ENCODE measurements at places on chromosomes 11 and 22.

DNA sequence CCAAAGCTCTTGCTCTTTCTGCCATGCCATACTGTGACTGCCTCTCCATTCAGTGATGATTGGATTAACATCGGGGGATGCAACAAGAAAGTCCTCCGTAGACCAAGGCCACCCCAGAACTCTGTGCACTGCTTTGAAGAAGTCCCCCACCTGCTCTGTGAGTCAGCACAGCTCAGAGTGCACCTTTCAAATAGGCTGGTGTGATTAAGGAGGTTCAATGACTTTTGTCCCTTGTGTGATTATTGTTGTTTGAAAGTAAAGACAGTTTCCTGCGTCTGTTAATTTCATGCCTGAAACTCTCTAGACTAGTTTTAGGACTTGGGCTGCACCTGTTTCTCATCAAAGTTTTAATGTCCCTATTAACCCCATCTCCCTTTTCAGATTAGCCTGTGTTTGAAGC, 33.0 kb upstream of the DBX1 start:
- DNase-seq, result no peak

DNA sequence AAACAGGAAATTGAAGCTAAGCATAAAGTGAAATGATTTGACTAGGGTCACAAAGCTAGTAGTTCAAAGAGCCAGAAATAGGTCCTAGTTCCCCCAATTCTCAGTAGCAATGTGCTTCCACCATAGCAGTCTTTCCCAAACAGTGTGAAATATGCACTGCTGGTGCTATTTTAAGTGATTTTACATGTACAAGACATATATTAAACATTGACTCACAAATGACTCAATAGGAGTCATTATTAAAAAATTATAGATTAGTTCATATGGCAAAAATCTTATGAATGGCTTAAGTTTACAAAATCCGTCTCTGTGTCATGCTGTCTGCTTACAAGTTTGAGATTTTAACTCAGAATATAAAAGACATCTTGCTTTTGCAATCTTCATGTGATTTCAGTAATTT, 21.4 kb downstream of the KIF18A start:
- DNase-seq, result no peak

DNA sequence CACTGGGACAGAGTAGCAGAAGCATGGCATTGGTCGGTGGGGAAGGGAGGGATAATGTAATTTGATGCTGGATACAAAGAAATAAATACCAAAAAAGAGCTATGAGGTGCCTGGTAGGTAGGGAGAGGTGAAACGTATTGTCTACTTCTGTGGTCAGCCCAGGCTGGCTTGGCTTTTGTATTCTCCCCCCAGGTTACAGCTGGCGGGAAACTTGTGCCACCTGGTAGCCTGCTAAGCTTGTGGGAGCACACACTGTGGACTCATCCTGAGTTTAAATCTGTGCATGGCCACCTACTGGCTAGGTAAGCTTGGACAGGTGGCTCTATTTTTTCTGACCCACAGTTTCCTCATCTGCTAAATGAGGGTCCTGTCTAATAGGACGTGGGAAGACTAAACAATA, 165.2 kb upstream of the E2F8 start:
- DNase-seq, result no peak

DNA sequence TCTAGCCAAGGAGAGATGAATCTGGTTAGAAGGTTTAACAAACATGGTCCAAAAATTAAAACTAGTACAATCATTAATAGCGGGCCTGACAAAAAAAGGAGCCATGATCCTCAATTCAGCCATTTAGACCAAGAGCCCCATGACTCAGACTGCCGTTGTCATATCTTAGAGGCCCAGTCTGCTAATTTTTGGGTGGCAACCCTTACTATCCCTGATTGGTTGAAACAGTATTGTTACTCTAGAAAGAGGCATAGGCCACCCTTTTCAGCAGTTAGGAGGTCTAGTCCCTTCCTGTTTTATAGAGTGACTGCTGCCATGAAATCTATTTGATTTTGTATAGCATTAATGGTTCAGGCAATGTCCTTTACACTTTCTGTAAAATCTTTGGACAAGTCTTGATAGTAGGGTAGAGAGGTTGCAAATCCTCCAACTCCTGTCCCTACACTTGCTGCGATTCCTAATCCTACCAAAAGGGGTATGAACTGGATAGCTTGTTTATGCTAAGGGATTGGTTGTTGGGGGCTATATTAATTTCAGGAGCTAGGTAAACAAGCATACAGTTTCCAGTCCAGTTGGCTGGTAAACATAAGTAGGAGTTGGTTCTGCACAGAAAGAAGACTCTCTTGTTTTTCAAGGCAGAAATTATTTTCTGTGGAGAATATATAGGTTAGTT, 1056.3 kb upstream of the CNTN5 start:
- no peak for DNase-seq

DNA sequence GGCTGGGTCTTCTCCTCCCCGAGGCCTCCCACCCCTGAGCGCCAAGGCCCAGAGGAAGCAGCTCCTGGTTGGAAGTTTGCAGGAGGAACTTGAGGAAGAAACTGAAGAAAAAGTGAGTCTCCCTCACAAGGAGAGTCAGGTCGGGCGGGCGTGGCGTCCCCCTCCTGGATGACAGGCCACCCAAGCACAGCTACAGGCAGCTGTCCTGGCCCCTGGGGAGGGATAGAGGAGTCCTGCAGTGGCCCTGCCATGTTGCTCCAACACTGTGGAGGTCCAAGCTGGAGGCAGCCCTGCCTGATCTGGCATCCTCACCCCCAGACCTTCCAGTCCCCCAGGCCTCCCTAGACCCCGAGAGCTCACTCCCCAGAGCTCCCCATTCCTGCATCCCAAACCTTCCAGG, 1150.1 kb downstream of the BRD1 start:
- no peak for DNase-seq

DNA sequence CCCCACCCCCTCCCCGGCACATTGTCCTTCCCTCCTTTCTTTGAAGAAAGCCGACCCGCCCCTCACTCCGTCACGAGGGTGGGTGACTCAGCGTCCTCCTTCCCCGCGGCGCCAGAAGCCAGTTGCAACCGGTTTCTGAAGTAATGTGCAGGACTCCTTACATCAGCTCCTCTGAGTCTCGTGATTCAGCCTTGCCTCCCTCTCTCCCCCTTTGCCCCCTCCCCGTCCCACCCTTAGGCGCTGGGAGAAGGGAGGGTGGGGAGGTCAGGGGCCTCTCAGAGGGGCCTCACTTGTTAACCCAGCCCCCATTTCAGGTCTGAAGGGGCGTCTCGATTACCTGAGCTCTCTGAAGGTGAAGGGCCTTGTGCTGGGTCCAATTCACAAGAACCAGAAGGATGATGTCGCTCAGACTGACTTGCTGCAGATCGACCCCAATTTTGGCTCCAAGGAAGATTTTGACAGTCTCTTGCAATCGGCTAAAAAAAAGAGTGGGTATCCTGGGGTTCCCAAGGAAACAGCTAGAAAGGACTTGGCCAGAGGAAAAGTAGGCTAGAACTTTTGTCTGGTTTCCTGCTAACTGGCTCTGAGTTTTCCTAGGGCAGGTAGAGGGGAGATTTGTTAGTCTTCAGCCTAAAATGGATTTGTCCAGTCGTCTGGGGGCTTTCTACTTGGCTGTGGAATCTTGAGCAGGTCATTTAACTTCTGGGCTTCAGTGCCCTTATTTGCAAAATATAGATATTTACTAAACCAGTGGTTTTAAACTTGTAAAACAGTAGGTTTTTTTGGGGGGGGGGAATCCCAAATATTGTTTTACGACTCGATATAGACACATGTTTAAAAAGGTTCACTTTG, 1.1 kb downstream of the SLC3A2 start:
- peak; percentile 96 for DNase-seq

DNA sequence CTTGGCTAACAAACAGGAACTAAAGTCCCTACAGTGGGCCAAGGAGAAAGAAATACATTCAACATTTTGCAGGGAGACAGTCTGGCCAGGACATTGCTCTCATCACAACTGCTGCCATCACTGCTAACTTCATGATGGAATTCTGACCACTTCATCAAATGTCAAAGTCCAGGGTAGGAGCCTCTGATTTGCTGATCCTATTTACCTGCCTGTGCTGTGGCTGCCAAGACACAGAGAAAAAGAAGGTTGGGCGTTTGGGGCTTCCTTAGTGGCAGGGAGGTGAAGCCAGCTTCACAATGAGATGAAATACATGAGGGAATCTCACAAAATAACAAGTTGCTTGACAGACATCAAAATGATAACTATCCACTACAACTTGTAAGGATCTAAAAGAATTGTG, 343.9 kb upstream of the CADM1 start:
- DNase-seq, result no peak

DNA sequence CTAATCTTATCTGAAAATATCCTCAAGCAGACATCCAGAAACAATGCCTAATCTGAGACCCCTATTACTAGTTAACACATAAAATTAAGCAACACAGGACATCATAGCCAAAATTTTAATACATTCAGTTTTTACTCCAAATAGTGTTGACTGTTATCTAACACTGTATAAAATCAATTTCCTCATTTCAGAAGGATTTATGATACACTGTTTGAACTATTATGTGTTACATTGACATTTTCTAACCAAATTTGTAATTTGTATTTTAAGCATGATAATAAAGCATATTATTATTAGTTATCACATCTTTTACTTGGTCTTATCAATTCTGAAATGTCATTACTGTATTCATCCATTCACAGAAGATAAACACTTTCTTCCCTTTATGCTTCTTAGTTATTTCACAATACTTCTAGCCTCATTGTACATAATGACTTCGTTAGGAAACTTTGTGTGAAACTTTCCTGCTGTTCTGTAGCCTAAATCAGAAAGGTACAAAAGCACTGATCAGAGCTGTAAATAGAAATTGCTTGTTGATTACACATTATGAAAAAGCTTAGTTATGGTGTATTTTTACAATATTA, 1248.9 kb downstream of the JRKL start:
- no peak for DNase-seq
